ENCODE measurements at places on chromosomes 13 and 19.

DNA sequence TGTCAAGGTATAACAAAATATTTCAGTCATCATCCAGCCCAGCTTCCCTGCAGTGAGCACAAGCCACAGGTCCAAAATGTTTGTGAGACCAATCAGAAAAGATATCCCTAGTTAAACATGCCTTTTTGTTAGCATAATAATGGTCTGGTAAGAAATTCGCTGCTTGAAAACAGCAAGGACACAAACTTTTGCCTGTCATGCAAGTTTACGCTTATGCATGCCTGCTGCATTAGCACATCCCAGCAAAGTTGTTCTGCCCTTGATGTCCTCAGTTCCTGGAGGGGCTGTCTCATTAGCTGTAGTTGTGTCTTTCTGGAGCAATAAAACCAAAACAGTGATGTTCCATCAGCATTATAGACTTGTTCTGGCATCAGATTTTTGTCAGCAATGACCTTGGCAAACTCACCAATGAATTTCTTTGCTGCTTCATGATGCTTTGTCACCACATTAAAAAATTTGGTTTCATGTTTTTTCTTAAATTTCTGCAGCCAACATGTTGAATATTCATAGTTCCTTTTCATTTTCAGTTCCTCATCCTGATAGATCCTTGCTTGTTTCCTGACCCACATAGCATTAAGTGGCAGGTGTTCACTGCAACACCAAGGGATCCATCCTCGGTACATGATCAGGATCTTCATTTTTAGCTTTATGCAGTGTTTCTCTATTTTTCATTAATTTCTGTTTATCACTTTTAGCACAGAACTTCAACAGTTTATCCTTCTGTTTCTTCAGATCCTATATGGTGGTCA lies 72.0 kb upstream of the GPR183 start:
- DNase-seq, result no peak

DNA sequence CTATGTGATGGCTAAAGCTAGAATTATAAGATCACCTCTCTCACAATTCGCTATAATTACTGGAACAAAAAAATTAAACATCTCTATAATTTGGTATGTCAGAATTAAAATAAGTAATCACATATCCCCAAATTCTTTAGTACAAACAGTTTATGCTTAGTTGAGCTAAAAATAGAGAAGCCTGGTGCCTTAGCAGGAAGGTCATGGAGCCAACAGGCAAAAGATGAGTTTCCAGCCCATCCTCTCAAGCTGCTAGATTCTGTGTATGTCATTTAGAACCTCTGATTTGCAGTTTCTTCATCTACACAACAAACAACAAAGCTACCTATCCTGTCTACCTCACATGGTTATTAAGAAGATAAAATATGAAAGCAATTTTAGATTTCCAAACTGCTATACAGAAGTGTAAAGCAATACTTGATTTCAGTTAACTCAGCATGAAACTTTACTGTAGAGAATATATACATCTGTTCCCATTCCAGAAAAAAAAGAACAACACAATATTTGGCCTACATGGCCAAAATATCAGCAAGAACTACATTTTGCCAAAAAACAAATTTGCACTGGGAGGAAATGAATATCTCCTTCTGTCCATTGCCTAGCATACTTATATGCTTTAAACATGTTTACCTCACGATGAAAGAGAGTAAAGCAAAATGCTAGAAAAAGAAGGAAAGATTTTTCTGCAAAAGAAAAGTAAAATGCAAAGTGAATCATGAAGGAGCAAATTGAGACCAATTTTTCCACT lies 294.0 kb upstream of the MIR17HG start:
- DNase-seq, result no peak

- DNase-seq, result no peak
These were observed 11.3 kb upstream of the PRKD2 start for GRCh38 chr19:46728208-46728607.

DNA sequence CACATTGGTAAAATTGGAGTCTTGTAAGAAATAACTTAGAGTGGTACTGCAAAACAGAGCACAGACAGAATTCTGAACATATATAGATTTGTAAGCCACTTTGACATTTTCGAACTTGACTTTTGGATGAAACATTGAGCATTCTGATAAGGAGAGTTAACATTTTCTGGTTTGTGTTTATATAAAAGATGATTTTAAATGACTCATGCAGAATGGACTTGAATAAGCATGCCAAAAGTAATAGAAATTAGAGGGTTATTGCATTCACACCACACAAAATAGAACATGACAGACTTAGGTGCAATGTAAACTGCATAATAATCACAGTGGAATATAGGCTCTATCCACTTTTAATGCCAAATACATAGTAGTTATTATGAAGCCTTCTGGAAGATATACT lies 507.0 kb downstream of the DACH1 start:
- DNase-seq, result no peak

GRCh38 chr19:45693106-45693788 lies 781 bp downstream of the QPCTL start:
- no peak for DNase-seq

DNA sequence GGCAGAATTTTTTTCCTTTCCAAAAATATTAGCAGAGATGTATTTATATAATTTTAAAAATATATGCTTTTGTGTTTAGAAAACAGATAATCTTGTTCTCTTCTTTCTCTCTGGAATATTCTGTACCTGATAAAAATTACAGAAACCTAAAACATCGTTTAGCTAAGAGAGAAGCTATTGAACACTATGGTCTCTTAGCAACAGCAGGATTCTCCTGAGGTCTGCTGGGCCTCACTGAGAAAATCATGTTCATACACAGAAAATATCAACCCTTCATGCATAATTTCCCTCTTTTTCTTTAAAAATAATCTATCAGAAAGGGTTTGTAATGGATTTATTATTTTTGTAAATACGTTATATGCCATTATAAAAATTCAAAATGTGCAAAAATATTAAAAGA lies 242.2 kb downstream of the DCLK1 start:
- no peak for DNase-seq

GRCh38 chr13:97802213-97802612 lies 151.3 kb upstream of the IPO5 start:
- DNase-seq, result no peak

GRCh38 chr13:102035969-102036368 lies 365.9 kb downstream of the FGF14 start:
- no peak for DNase-seq

- DNase-seq, result no peak
These were observed 34.9 kb upstream of the HOMER3 start for GRCh38 chr19:18975869-18976268.

GRCh38 chr13:110965038-110965754 lies 50.3 kb upstream of the ANKRD10 start:
- no peak for DNase-seq
